ENCODE measurements at places on chromosomes 6 and 20. TPM values are rescaled to one million over a fixed set of nuclear protein-coding genes. Genes with fewer than 3 reads are reported as not detected.

The C6orf15 gene
- not detected for total RNA-seq

The APOM gene
- total RNA-seq = 0.19 TPM

The MLIP gene
- 0.49 TPM for total RNA-seq

The RAET1L gene
- not detected for total RNA-seq

The VGLL2 gene
- 0.58 TPM for total RNA-seq

The CNPY3 gene
- total RNA-seq = 29.9 TPM

The PRR3 gene
- 15.1 TPM for total RNA-seq

The GJA10 gene
- total RNA-seq = not detected

The AIF1 gene
- total RNA-seq = not detected

The OXT gene
- not detected for total RNA-seq

The SLCO4A1 gene
- total RNA-seq = 130 TPM

The FERMT1 gene
- 24.0 TPM for total RNA-seq

The SEMG1 gene
- total RNA-seq = not detected

The PHACTR3 gene
- not detected for total RNA-seq

The GJE1 gene
- total RNA-seq = not detected

All from A375 (cell line).